SW 1271 (cell line): ENCODE measurements at places on chromosomes 6 and 20.

DNA sequence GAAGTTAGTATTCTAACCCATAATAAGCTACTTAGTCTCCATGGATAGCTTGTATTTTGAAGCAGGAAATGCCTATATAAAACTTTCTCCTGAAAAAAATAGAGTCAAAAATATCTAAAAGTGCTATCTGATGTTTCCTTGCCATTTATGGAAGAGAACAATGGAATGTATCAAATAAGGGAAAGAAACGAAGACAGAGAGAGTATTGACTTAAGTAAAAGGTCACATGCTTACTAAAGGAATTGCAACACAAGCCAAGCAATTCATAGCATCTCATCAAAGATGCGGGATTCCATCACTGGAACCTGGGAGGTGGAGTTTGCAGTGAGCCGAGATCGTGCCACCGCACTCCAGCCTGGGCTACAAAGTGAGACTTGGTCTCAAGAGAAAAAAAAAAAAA, 112.9 kb upstream of the DTNBP1 start:
- no peak for DNase-seq

GRCh38 chr20:416950-417800, 9.1 kb downstream of the RBCK1 start:
- DNase-seq: no peak

DNA sequence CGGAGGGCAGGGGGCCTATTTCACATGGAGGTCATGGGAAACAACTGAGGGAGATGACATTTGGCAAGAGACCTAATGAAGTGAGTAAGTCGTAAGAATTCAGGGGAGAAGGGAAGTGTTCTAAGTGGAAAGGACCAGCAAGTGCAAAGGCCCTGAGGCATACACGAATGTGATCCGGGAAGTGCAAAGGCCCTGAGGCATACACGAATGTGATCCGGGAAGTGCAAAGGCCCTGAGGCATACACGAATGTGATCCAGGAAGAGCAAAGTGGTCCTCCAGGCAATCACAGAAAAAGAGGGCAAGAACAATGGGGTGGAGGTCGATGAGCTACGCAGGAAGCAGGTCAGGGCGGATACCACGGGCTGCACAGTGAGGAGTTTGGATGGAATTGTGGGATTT, 24.2 kb upstream of the EXOC2 start:
- DNase-seq: no peak

GRCh38 chr6:45756606-45757005, 259.1 kb downstream of the CLIC5 start:
- DNase-seq: no peak

DNA sequence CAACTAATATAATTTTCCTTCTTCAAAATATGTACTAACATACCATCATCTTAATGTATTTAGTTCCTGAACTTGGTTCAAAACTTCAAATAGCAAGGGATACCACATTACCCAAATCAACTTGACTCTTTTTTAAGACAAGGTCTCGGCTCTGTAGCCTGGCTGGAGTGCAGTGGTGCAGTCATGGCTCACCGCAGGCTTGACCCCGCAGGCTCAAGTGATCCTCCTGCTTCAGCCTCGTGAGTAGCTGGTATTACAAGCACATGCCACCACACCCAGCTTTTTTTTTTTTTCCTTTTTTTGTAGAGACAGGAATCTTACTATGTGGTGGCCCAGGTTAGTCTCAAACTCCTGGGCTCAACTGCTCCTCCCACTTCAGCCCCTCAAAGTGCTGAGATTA, 55.9 kb upstream of the LYRM2 start:
- DNase-seq: no peak

GRCh38 chr6:47402081-47402480, 75.5 kb upstream of the CD2AP start:
- DNase-seq: no peak

- DNase-seq: no peak
Measured at GRCh38 chr6:159404296-159404695, 235.1 kb downstream of the FNDC1 start.

GRCh38 chr6:75331151-75331550, 46.6 kb upstream of the TMEM30A start:
- DNase-seq: no peak

GRCh38 chr6:75579951-75580350, 21.7 kb upstream of the SENP6 start:
- no peak for DNase-seq

DNA sequence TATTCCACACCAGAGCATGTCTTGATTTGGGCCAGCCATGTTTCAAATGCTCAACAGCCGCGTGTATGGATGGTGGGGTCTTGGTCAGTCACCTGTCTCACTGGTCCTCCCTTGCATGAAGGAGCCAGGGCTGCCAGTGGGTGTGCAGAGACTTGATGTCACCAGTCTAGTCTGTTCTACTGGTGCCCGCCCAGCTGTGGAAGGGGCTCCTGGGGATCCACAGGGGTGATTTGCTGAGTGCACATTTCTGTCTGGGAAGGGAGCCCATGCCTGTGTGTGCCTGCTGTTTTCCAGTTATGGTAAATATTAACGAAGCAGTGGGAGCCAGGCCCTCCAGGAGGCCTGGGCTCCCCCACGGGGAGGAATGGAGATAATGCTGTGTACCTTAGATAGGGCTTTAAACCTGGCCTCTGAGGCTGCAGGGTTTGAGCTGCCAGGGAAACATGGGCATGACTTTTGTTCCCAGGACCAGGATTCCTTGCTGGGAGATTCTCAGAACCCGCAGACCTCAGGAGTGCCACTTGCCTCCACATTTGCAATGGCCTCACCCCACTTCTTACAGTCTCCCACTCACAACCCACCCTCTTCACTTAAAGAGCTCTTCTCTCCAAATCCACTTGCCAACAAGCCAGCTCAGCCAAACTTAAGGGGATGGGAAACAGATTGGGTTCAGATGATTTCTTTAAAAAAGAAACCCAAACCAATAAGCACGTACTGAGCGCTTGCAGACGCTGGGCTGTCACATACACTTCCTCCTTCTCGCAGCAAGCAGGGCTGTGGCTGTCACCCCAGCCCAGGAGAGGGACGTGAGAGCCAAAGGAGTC, 54.1 kb downstream of the VEGFA start:
- no peak for DNase-seq

GRCh38 chr20:45695496-45695895, 6.3 kb upstream of the WFDC13 start:
- DNase-seq: no peak

- DNase-seq: no peak
Measured at GRCh38 chr6:89217299-89217910, at the start of gene GABRR1. TSS of gene GABRR1 (minus strand) at chr6:89217358. CDS start at chr6:89217322, 36 bp downstream.

DNA sequence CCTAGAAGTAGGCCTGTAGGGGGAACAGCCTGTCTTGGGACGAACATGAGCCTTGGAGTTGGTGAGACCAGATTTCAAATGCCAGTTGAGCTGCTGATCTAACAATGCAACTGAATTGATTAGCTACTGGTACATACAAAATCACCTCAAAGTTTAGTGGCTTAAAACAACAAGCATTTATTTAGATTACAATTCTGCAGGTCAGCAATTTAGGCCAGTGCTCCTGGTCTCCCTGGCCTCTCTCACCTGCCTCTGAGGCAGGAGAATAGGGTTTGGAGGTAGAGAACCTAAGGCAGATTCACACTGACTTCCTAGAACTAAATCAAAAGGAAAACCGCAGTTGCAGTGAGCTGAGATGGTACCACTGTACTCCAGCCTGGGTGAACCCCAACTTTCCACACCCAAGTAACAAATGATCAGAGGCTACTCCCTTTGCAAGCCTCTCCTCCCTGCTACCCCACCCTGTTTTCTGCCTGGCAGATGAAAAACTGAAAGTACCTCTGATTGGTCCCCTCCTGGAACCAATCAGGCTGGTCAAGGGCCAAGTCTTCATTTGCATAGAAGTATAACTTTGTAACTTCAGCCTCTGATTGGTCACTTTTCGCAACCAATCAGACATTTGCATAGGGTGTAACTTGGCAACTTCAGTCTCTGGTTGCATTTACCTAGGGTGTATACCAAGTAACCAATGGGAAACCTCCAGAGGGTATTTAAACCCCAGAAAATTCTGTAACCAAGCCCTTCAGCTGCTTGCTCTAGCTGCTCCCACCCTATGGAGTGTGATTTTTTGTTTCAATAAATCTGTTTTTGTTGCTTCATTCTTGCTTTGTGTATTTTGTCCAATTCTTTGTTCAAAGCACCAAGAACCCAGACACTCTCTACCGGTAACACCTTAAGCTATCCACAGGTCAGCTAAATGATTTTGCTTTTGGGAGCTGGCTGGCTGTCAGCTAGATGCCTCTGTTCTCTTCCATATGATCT, 8.1 kb upstream of the UBR2 start:
- DNase-seq: no peak

- no peak for DNase-seq
Measured at GRCh38 chr6:21885111-21885510, 291.6 kb downstream of the SOX4 start.
